Stimulated activated CD8-positive, alpha-beta memory T cell treated with anti-CD3 and anti-CD28 coated beads, Interleukin-15, amount 100 ng/mL, for 24 hours (primary cell): ENCODE measurements at places on chromosomes 5 and 9.

DNA sequence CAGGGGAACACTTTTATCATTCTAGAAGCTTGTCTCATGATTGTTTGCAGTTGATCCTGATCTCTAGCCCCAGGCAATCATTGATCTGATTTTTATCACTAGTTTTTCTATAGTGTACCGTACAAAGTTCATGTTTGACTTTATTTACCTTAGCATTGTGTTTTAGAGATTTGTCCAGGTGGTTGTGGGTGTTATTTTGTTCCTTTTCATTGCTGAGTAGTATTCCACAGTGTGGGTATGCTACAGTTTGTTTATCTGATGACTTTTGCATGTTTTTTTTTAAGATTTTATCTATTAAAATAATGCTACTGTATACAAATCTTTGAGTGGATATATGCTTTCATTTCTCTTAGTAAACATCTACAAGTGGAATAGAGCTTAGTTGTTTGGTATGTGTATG, 26.2 kb downstream of the ZNF131 start:
- no peak for DNase-seq

- no peak for DNase-seq
Observed at GRCh38 chr9:136590821-136591752, 45.2 kb upstream of the NOTCH1 start.

GRCh38 chr9:107389617-107390071, 99.9 kb downstream of the KLF4 start:
- DNase-seq, result no peak

DNA sequence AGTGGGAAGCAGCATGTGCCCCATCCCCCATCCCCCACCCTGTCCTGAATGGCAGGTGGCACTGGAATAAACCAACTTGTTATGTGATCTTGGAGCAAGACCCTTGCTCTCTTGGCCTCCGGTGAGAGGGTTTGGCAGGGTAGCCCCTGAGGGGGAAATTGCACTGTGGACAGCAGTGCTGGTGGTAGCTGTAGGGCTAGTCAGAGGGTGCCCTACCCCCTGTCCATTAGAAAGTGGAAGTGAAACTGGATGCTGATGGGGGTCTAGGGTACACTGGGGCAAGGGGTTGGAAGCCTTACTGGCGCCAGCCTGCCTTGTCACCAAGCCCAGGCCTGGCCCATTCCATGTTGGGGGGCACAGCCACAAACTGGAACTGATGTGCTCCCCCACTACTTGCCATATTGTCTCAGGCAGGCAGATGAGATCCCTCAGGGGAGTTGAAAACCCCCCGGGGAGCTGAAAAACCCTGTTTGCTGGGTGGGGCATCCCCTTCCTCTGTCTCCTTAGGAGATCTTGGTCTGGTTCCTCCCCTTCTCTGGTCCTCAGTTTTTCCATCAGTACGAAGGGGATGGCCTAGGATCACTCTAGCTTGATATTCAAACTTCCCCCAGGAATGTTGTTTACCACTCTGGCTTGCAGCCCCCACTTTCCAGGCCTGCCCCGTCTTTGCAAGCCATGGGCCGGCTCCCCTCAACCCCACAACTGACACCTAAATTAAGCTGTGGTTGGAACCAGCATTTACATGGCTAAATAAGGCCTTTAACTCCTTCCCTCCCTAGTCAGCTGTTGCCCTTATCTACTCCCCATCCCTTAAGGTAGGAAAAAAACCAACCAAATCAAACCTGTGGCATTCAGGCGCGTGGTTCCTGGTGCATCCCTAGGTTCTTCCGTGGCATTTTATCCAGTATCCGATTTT, 14.4 kb upstream of the SYNPO start:
- no peak for DNase-seq

- no peak for DNase-seq
Observed at GRCh38 chr5:57368010-57368409, 114.6 kb downstream of the ACTBL2 start.

GRCh38 chr9:87527211-87527916, 29.7 kb downstream of the DAPK1 start:
- DNase-seq, result no peak

DNA sequence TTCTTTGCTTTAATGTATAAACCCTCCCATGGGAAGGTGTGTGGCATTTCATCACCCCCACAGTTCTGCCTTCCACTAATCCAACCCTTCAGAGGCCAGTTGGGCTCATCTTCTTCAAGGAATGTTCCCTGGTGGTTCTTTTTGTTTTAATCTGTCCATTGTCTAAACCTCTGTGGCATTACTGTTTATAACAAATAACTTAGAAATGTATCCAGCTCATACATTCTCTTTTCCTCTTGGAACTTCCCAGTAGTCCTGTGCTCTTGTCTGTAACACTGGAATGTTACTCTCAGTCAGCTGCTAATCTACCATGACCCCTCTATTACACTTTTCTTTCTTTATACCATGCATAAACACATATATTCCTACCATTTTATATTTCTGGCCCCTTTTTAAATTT, 213.5 kb upstream of the TARS1 start:
- DNase-seq, result no peak

- no peak for DNase-seq
Observed at GRCh38 chr9:88077071-88077617, 61.1 kb downstream of the SPATA31C2 start.

DNA sequence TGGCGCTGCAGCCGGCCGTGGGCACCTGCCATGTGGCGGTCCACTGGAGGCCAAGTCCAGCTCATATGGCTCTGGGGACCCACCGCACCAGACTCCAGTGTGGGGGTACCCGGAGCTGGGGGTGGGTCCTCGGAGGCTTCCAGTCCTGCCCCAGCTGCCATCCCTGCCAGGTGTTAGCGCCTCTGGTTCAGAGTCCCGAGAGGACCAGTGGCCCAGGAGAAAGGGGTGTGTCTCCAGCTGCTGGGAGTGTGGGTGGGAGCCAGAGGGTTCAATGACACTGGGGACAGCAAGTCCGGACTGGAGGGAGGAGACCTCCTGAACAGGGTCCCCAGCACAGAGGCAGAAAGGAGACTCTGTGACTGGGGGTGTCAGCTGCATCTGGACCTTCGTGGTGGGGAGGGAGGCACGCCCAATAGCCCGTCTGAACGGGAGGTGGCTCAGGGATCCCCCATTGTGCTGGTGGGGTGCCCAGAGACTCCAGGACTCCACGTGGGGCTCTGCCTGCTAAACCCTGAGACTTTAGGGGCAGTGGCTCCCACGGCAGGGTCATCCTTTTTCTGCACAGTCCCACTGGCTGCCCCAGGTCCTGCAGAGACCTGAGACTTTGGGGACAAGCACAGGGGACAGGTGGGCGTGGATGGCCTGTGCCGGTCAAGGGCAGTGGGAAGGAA, 2.4 kb upstream of the AHRR start:
- no peak for DNase-seq

DNA sequence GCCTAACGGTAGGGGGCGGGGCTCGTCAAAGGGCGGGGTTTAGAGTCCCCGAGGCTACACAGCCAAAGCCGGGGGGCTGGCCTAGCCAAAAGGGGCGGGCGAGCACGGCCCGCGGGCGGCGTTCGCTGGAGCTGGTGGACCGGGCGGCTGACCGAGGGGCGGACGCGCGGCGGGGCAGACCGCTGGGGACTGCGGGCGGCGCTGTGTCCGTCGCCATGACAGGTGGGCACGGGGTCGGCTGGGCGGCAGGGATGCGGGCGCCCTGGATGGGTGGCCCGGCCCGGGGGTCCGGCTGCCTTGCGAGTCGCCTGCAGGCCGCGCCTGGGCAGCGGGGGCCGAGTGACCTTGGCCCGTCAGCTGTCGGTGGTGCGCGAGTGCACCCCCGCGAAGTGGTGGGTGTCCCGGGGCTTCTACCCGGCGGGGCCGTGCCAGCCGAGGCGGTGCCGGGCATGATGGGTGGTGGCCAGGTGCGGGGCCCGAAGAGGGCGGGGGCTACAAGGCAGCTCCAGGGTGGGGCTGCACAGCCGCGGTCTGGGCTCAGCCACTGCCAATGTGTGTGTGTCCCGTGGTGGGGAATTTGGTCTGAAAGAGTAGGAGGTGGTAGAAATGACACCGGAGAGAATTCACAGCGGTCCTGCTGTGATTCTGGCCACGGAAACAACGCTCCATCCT, at the start of gene CARD19:
Gene CARD19 (plus strand): TSS at position 87 of the 672 bp plus-strand sequence. CDS start 129 bp downstream, at position 216.
- DNase-seq, result no peak

- DNase-seq, result no peak
Observed at GRCh38 chr9:5917888-5918287, 27.2 kb downstream of the MLANA start.

DNA sequence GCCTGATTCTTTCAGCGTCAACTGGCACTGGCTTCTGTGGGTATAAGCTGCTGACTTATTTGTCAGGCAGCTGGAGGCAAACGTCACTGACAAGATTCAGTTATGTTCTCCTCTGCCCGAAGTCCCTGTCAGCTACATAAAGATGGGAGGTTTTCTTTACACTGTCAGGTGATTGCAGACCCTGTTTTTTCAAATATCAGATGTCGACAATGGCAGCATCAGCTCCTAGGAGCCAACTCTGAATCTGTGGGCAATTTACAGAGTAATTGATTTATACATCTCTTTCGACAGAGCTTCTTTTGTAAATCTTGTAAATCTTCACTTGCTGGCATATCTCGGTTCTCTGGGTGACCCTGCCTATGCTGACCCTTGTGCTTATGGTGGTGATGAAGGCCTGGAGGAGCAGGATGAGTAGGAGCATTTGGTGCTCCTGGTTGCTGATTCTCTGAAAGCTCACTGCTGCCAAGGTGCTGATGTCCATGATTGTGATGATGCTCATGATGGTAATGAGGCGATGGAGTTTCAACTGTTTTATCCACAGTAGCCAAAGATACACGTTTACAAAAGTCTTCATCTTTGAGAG, 10.9 kb downstream of the SELENOP start:
- no peak for DNase-seq

- DNase-seq, result no peak
Observed at GRCh38 chr5:13354611-13355010, 589.9 kb downstream of the DNAH5 start.

- DNase-seq, result no peak
Observed at GRCh38 chr9:72428329-72428728, 63.3 kb upstream of the ZFAND5 start.
